ENCODE measurements at places on chromosomes 6 and 20. TPM values are rescaled to one million over a fixed set of nuclear protein-coding genes. Genes with fewer than 3 reads are reported as not detected.

GRCh38 chr6:16511723-16512489 is 249.4 kb downstream of the ATXN1 start:
- peaks cover 30% of the 10 kb centered on the region for H3K4me1 ChIP-seq
- H3K4me3 ChIP-seq: no peak overlapping the region
- no peak overlapping the region for H3K27ac ChIP-seq
- H3K36me3 ChIP-seq: no peaks in the 10 kb centered on the region
- no peaks in the 10 kb centered on the region for H3K27me3 ChIP-seq

GRCh38 chr6:115618256-115618655 is 442.4 kb downstream of the FRK start:
- peaks cover 6% of the 10 kb centered on the region for H3K4me1 ChIP-seq
- H3K36me3 ChIP-seq: no peaks in the 10 kb centered on the region
- no peak for DNase-seq
- H3K27ac ChIP-seq: no peak overlapping the region
- no peaks in the 10 kb centered on the region for H3K27me3 ChIP-seq

- H3K4me1 ChIP-seq: peaks cover 36% of the 10 kb centered on the region
- DNase-seq: no peak
- H3K27me3 ChIP-seq: peaks cover 100% of the 10 kb centered on the region
- no peak overlapping the region for H3K27ac ChIP-seq
- H3K4me3 ChIP-seq: peak overlapping the region; percentile 61
- no peaks in the 10 kb centered on the region for H3K36me3 ChIP-seq
These were observed 401 bp downstream of the SLC32A1 start for GRCh38 chr20:38724626-38725147.

- H3K4me3 ChIP-seq: no peak overlapping the region
- H3K4me1 ChIP-seq: peaks cover 16% of the 10 kb centered on the region
- no peaks in the 10 kb centered on the region for H3K27me3 ChIP-seq
- H3K36me3 ChIP-seq: no peaks in the 10 kb centered on the region
- DNase-seq: no peak
These were observed 38.0 kb downstream of the CDKAL1 start for GRCh38 chr6:20572288-20572687.

VEGFA gene
- 61.1 TPM for total RNA-seq

RIPOR2 gene
- 22.5 TPM for total RNA-seq

PEX6 gene
- total RNA-seq: 25.1 TPM

VSTM2L gene
- 1.9 TPM for total RNA-seq
